ENCODE measurements at places on chromosomes 2 and 18.

- DNase-seq: peak; percentile 33
Measured at GRCh38 chr18:79988071-79988450, 302 bp downstream of the TXNL4A start.

DNA sequence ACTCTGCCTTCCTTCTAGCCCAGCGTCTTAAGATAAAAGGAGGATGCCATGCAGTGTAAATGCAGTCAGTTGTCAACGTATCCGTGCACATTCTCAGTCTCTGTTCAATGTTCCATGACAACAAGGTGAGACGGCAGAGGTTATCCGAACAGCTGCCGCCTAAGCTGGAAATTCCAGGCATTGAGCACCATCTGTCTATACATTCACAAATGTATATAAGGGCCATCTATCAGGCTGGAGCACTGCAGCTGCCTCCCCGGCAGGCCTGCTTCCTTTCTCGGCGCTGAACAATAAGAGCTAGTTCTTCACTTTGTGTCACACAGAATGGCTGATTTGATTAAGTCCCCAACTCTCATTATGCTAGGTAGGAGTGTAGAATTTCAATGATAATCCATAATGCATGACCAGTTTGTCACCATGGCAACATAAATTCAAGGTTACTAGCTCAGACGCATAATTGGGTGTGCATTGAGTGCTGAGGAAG lies 282.2 kb upstream of the SOX11 start:
- DNase-seq: no peak

DNA sequence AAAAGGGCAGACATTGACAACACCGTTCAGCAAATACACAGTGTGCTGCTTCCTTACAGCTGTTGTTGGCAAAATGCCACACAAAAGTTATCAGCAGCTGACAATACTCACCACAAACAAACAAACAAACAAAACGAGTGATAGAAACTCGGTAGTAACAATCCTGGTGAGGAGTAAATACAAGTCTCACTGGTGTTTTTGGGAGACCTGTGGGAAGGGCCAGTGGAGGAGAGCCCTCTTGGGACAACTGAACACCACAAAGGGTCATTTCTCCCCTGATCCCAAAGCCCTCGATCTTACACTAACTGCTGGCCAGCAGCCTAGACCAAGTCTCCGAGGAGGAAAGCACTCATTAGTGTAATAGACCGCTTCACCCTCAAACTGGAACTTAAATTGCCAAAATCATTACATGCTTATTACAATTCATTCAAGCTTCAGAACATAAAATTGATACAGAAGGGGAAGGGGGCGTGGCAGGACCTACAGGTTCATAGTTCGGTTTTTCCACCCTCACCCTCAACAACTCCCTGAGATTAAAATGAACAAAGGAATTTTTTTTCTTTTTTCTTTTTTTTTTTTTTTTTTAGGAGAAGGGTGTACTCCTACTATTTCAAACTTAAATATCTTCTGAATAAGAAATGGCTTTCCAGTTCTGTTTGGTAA lies 5.0 kb downstream of the AP1S3 start:
- DNase-seq: no peak

DNA sequence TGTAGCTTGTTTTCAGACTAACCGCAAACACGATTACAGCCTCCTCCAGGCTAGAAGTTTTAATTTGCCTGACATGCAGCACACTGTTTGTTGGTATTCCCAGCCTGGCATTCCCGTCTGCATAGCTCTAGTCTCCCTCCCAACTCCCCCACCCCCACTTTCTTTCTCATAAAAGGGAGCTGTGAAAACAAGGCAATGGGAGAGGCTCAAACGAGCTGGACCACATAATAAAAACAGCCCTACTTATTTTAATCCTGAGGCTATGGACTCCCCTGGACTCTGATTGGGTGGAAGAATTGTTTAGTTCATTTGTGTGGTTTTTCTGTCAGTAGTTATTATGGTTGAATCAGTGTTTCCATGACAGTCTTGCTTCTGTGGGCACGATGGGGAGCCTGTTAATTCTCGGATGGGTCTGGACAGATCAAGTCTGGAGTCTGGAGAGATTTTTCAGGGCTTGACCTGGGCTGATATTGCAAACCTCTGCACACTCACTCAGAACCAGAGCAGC lies 1.2 kb downstream of the STON1 start:
- no peak for DNase-seq

DNA sequence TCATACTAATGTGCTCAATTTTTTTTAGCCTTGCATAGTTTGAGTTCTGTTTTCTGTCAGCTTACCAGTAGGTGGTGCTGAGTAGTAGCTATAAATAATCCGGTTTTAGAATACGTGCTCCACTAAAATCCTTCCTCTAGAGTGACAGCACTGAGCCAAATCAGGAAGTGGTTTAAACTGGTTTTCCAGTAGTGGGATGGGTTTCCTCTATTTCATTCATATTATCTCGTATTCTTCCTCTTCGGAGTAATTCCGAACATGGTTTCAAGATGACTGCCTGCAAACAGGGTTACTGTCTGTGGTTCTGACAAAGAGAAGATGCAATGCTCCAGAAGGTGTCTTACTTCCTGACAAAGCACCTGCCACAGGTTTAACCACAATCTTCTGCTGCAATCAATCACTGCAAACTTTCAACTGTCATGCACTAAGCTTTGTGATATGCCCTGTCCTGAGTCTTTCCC lies 496.9 kb upstream of the VRK2 start:
- DNase-seq: no peak

DNA sequence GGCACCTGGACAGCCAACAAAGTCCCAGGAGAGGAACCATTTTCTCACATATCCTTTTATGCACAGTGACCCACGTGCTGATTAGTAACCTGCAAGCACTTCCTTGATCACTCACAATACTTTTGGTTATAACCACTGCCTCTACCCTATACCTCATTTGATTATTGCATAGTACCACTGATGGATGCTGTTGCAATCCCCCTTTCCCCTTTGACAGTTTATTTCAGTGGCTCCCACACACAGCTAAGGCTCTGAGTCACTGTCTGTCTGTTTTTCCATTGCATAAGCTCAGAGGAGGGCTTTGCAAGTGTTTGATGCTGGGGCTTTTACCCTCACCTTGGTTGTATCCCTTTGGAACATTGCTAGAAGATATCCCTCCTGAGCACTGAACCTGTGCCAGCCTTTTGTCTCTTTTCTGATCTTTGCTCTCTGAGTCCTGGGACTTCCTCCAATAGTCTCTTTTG lies 101.7 kb upstream of the RBBP8 start:
- DNase-seq: no peak

DNA sequence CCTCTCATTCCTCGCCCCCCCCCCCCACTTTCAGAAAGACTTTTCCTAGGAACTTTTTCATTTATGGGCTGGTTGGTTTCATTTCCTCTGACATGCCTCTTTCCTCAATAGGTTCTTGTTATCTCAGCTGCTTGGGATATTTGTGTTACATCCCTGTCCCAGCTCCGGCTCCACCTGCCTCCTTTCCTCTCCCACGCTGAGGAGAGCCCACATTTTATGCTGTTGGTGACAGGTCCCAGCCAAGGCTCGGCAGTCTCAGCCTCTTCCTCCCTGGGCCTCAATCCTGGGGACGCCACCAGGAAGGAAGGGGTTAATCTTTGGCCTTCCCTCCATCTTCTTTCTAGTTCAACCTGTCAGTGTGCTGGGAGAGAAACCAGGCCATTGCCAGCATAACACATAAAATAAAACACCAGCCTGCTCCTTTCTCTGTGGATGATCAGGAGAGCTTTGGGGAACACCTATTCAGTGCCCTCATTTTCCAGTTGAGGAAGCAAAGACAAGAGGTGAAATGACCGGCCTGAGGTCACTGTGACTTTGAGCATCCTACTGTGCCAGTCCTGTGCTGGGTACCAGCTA lies 216.9 kb upstream of the TNP1 start:
- no peak for DNase-seq

- no peak for DNase-seq
Measured at GRCh38 chr2:76169276-76170008, 458.7 kb upstream of the GCFC2 start.

GRCh38 chr2:79850912-79851311 lies 338.1 kb downstream of the CTNNA2 start:
- no peak for DNase-seq

DNA sequence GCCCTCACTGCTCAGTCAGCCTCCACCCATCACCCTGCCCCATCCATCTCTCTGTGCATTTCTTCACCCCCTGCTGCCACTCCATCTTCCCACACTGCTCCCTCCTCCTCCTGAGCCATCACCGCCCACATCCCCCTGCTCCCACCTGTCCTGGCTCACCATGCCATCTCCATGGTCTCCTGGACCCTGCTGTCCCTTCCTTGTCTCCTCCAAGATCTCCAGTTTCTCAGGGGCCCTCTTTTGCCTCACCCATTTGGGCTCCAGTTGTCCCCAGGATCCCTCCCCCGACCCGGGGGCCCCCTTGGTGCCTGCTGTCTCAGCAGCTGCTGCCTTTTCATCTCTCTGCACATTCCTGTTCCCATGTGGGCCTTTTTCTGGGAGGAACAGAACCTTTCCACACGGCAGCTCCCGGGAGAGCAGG lies 10.6 kb downstream of the SPEG start:
- DNase-seq: no peak

- DNase-seq: no peak
Measured at GRCh38 chr2:29113027-29113686, 2.1 kb upstream of the CLIP4 start.

- DNase-seq: no peak
Measured at GRCh38 chr2:50133766-50134165, 898.2 kb downstream of the NRXN1 start.

DNA sequence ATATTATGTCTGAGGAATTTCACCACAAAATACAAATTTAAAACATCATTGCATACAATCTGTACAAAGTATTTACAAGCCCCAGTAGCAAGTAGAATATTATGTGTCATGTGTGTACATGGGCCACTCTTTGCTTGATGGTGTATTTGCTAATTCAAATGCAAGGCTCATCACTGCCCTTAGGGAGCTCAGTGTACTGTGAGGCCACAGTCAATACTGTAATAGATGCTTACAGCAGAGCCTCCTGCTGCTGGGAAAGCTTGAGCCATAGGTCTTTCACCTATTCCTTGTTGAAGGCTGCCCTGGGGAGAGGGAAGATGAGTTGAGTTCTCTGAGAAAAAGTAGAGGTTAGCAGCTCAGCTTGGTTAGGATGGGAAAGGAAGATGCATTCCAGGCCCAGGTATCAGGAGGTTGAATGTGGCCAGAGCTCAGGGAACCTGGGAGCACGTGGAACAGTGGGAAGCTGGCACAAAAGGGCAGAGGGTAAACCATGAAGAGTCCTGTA lies 189.6 kb downstream of the LRP1B start:
- no peak for DNase-seq

DNA sequence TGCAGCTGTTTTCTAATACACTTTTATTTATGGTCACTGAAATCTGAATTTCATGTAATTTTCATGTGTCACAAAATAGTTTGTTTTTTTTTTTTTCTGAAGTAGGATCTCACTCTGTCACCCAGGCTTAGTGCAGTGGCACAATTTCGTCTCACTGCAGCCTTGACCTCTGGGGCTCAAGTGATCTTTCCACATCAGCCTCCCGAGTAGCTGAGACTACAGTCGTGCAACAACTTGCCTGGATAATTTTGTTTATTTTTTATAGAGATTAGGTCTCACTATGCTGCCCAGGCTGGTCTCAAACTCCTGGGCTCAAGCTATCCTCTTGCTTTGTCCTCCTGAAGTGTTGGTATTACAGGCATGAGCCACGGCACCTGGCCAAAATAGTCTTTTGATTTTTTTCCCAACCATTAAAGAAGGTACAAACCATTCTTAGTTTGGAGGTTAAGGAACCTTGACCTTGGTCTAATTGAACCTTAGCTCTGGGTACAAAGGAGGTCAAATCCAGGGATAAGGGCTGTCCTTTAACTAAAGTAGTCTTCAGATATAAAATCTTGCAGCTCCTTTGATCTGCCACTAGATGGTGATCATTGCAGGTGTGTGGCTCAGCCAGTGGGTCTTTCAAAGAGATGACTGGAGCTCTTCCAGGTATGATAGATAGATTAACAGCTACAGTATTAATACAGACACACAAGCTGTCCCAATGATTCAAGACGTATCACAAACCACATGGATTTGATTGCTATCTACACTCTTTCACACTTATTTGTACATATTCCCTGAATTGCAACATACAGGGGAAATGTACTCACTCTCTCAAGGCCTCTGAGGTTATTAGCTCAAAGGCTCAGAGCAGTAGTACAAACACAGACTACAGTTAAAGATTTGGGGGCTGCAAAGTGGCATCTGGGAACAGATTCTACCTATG lies 4.7 kb upstream of the KRCC1 start:
- DNase-seq: no peak

DNA sequence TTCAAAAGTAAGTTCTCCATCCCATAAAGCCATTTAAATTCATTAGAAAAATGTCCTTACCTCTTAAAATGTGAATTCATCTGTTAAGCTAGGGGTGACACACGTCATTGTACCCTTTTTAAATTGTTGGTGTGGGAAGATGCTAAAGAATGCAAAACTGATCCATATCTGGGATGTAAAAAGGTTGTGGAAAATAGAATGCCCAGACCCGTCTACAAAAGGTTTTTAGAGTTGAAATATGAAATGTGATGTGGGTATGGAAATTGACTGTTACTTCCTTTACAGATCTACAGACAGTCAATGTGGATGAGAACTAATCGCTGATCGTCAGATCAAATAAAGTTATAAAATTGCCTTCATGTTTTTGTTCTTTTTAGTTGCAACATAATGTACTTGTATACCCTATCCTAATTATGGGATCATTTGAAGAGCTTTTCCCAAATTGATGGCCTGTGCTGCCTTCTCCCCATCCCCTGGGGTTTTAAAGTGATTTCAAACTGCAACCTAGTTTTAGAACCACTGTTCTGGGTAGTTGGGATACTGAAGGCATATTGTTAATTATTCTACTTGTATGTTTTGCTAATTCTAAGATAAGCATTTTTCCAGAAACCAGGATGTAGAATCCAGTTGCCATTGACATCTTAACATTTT lies 4.1 kb downstream of the RPL31 start:
- DNase-seq: no peak

GRCh38 chr2:223396993-223397392 lies 205.2 kb downstream of the SCG2 start:
- no peak for DNase-seq

- no peak for DNase-seq
Measured at GRCh38 chr2:19462256-19462645, 103.8 kb upstream of the OSR1 start.

DNA sequence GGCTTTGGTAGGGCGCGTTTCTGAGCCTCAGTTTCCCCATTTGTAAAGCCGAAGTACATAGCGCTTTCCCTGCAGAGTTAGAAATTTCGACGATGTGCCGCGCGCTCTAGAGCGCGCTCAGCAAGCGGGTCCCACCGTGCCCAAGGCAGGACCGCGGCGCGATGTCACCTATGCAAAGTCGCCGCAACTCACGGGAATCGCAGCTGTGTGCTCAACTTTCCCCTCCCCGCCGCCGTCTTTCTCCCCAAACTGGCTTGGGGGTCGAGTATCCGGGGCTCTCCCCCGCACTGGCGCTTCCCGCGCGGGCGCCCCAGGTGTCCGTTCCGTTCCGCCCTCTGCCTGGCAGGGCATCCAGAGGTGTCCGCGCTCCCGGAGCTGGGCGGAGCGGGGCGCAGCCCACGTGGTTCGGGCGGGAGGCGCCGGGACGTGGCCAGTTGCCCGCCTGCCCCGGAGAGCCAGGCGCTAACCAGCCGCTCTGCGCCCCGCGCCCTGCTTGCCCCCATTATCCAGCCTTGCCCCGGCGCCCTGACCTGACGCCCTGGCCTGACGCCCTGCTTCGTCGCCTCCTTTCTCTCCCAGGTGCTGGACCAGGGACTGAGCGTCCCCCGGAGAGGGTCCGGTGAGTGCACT lies at the start of gene MLPH:
MLPH (plus strand) TSS at position 433 of the 630 bp plus-strand sequence. CDS start 6,176 bp downstream, outside the sequence.
- no peak for DNase-seq

All from stimulated activated CD4-positive, alpha-beta T cell treated with anti-CD3 and anti-CD28 coated beads, Interleukin-1b, Interleukin-23, amount 100 ng/mL, for 24 hours (primary cell).